ENCODE measurements at places on chromosomes 1 and 21.
A peak's percentile ranks its signal among the peaks of the same experiment; 100 is the strongest.

DNA sequence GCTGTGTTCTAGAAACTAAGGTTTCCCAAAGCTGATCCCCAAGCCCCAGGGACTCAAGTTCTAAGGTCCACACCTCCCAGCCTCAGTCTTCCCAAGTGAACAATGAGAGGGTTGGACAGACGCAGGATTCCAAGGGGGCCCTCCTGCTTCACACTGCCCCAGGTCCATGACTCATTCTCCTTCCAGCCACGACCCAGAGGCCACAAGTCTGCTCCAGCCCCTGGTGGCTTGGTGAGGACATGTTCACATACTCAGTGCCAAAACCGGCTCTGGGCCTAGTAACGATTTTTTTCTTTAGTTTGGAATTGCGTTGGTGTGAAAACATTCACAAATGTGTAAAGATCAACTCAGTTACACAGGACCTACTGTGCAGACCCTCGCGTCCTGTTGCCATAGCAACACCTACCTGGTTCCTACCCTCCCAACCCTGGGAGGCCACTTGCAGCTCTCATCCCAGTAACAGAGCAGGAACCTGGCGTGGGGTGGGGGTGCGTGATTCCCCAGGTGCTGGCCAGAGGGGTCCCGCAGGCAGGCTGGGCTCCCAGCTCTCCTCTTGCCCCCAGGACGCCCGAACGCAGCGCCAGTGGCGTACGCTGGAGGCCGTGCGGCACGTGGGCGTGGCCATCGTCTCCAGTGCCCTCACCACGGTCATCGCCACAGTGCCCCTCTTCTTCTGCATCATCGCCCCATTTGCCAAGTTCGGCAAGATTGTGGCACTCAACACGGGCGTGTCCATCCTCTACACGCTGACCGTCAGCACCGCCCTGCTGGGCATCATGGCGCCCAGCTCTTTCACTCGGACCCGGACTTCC, 57.0 kb downstream of the DISP3 start:
- DNase-seq, result no peak

DNA sequence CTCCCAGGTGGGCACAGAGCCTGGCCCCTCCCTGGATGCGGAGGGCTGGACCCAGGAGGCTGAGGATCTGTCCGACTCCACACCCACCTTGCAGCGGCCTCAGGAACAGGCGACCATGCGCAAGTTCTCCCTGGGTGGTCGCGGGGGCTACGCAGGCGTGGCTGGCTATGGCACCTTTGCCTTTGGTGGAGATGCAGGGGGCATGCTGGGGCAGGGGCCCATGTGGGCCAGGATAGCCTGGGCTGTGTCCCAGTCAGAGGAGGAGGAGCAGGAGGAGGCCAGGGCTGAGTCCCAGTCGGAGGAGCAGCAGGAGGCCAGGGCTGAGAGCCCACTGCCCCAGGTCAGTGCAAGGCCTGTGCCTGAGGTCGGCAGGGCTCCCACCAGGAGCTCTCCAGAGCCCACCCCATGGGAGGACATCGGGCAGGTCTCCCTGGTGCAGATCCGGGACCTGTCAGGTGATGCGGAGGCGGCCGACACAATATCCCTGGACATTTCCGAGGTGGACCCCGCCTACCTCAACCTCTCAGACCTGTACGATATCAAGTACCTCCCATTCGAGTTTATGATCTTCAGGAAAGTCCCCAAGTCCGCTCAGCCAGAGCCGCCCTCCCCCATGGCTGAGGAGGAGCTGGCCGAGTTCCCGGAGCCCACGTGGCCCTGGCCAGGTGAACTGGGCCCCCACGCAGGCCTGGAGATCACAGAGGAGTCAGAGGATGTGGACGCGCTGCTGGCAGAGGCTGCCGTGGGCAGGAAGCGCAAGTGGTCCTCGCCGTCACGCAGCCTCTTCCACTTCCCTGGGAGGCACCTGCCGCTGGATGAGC, 34.2 kb downstream of the TRIM11 start:
- DNase-seq, result no peak

DNA sequence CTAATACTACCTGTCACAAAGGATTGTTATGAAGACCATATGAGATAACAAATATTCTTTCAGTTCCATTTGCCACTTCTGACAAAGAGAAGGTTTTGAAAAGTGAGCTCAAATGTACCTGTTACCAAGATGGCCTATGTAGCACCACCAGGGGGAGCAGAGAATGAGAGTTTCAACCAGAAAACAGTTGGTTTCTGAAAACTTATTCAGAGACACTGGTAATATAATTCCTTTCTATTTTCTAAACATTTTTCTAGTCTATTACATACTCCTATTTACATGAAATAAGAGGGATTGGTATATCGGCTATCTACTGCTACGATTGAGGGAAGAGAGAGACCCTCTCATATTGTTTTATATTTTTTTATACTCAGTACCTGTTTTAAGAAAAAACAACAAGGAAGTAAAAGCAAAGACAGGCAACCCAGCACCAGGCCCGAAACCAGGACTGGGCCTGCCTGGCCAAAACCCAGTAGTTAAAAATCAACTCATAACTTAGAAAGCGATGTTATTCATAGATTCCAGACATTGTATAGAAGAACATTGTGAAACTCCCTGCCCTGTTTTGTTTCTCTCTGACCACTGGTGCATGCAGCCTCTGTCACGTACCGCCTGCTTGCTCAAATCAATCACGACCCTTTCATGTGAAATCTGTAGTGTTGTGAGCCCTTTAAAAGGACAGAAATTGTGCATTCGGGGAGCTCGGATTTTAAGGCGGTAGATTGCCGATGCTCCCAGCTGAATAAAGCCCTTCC, 48.3 kb downstream of the IL23R start:
- no peak for DNase-seq

DNA sequence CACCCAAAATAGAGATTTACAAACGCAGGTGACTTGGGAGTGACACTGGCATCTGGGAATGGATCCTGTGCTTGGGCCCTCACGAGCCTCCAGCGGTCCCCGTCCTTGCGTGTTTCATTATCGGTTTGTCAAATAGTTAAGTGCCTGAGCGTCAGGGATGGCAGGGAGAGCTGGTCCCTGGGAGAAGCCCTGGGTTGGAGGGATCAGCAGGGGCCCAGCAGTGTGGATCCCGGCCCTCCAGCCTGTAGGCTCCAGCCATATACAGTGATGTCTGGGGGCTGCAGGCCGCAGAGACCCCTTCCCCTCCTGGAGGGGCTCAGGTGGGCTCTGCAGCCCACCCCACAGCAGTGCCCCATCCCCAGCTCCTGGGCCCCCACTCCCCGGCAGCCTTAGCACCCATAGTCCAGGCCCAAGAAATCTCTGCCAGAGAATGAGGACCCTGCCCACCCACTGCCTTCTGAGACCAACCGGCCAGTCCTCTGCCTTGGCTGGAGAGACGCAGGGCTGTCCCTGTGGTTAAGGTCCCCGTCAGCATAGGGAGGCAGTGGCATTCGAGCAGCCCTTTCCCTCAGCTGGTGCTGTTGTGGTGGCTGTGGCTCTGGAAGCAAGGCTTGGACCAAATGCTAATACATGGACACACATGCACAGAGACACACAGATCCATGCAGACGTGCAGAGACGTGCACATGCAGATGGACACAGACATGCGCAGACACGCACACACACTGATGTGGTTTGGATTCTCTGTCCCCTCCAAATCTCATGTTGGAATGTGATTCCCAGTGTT, 2.4 kb upstream of the SLC19A1 start:
- no peak for DNase-seq

- no peak for DNase-seq
Measured at GRCh38 chr1:21174230-21174629, 2.5 kb downstream of the EIF4G3 start.

GRCh38 chr1:84995484-84996334, 1.2 kb downstream of the MCOLN2 start:
- no peak for DNase-seq

DNA sequence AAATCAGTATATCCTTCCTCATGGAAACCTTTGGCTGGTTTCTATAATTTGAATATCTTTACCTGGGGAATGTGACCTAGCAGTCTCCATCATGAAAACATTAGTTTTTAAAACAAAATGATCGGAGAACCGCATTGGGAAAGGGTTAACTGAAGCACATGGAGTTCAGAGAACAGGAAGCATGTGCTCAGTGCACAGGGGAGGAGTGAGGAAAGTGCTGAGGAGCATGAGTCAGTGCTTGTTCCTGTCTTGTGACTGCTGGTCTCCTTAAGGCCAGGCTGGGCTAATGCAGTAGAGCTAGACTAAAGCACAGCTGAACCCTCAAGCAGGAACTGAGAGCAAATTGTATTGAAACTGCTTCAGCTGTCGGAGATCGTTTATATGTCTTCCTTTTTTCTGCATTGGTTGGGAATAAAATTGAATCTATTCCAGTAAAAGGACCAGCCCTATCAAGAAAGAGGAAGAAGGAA, 5.8 kb downstream of the IFI16 start:
- DNase-seq, result peak; percentile 52

DNA sequence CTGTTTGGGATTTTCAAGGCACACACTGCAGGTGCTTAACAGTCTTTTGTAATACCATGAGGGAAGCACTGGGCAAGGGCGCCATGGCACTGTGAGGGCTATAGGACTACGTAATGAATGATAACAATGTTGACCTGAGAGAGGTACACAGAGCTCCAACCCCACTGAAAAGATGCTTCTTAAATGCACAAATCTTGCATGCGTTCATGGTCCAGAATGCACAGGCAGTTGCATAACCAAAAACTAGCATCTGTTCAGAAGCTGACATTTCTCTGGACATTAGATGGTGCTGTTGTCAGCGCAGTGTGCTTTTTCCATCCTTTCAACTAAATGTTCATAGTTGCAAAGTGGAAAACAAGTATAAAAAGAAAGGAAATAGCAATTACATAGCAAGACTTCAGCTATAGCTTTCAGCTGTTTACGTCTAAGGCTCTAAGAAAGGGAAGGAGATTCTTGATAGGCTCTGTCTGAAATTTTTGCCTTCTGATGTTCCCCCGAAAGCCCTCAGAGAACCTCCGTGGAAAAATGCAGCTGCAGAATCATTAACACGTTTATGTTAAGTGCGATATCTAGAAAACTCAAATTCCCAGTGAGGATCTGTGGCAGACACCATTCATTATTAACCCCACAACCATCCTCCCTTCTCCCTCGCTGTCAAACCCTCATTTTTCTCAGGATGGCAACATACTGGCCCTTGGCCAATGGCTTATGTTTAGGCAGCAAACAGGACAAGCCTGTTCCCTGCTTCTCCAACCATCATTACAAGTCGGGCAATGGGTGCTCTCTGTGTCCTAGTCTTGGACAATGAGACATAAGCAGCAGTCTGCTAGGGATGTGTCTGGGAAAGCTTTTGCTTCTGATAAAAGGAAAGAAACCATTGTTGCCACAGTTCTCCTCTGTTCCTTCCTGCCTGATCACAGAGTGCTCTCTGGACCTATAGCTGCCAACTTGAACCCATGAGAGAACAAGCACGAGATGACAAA, 8.2 kb upstream of the TARBP1 start:
- DNase-seq, result peak; percentile 67

- no peak for DNase-seq
Measured at GRCh38 chr1:109826446-109826845, 62.7 kb upstream of the EPS8L3 start.

GRCh38 chr1:219072329-219072728, 101.3 kb upstream of the LYPLAL1 start:
- no peak for DNase-seq

DNA sequence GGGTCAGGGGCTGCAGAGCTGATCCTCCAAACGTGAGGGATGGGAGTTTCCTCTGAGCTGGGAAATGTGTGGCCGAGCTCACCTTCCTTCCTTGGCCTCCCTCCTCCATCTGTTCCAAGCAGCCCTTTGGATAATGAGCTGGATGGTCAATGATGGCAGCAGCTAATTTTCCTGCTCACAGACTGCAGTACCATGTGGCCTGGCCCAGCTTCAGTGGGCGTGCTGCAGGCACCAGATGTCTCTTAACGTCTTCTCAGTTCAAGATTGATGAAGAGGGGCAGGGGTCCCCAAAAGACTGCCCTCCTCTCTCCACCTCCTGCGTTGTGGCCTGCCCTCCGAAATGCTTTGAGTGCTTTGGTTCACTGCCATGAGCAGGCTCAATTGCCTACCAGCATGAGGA, 86.0 kb downstream of the UBIAD1 start:
- DNase-seq, result no peak

- DNase-seq, result no peak
Measured at GRCh38 chr1:155226910-155227260, 18.4 kb downstream of the MTX1 start.

DNA sequence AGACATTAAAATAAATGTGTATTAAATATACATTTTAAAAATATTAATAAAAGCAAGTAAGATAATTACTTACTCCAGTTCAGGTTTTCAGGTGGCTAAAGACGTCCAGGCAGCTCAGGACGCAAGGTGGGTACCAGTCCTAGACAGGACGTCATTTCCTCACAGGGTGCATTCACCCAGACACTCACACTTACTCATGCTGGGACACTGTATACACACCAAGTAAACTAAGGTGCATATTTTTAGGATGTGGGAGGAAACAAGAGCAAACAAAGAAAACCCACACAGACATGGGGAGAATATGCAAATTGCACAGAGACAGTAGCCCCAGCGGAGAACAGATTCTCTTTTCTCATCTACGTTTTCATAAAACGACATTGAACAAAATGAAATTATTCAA, 457.9 kb downstream of the BRINP3 start:
- no peak for DNase-seq

GRCh38 chr1:11721311-11721710, 14.6 kb upstream of the AGTRAP start:
- no peak for DNase-seq

- DNase-seq, result no peak
Measured at GRCh38 chr1:93815366-93816110, 63.5 kb downstream of the DNTTIP2 start.

- no peak for DNase-seq
Measured at GRCh38 chr1:2452201-2452931, 23.7 kb upstream of the PLCH2 start.

DNA sequence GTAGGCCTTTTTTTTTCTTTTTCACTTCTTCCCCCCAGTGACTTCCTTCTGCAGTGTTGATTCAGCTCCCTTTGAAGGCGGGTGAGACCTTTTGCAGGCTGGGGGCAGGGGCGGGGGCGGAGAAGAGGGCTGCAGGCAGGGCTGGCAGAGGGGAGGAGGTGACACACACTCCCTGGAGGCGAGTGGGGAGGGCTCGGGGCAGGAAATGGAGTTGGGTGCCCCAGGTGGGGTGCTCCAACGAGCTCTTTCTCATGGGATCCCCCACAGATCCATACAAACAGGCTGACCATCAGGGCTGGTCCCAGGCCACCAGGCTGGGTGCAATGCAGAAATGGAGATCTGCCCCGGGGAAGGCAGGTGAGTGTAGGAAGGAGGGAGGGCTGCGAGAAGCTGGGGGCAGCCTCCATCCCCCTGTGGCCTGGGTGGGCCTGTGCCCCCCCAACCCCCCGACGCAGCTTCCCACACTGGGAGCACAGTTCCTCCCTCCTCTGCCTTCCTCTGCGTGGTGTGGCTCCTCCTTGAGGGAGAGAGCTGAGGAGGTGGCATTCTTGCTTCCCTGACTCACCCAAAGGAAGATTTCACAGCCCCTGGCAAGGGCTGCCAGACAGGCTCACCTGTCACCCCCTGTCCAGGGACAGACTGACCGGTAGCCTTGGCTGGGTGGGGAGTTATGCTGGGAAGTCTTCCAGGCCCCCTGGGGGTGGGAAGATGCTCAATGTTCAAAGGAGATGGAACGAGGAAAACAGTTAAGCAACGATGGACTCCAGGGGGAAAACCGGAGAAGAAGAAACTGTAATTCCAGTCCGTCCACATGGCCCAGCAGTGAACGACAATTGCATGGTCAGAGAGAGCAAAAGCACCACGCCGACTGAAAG, 7.1 kb upstream of the ITGB2 start:
- no peak for DNase-seq

Measured in GM04504 (cell line).